Glutamatergic neuron (in vitro differentiated cells): ENCODE measurements at places on chromosomes 13 and 19.

DNA sequence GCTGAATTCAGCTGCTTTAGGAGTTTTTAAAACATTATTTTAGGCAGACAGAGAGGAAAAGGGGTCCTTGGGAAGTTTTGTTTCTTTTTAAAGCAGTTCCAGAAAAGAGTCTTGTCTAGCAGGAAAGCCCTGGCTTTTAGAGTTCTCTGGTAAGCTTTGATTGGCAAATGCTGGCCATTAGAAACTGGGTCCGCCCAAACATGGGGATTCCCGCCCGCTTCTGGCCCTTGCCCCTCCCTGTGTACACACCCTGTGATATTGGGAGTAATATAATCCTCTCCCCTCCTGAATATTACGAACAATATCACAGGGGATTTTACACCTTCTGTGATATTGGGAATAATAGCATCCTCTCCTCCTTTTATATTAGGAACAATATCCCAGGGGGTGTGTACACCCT lies 58.9 kb downstream of the ERICH4 start:
- DNase-seq: no peak

DNA sequence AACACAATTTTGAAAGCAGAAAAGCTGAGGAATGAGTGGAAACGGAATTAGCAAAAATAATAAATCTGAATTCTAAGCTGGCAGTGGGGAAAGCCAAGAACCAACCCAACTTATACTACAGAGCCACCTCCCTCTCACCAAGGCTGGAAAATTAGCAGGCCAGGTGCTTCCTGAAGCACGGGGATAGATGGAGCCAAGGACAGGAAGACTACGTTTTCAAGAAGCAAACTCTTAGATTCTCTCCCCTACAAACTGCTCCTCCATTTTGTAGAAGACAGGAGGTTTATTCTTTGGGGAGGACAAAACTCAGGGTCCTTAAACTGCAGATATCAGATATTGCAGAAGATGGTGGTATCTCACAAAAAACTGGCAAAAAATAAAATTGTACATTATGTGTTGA lies 8.8 kb downstream of the CCDC70 start:
- no peak for DNase-seq

DNA sequence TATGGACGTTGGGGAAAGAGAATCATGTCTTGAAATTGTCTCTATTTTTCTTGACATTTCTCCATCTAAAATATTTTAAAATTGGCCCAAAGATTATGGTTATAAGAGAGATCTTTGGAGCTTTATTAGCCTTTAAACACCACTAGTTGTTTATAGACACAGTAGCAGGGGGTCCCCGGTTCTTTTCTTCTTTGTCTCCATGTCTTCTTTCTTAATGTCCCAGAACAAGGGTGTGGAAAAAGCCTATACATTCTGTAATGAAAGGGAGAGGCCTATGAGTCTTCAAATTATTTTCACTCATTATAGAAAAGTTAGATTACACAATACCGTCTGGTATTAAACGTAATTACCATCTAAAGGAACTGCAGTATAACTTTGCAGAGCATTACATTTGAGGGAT lies 300.0 kb downstream of the NALCN start:
- DNase-seq: no peak

GRCh38 chr19:21812448-21812847 lies 23.5 kb downstream of the ZNF43 start:
- no peak for DNase-seq

DNA sequence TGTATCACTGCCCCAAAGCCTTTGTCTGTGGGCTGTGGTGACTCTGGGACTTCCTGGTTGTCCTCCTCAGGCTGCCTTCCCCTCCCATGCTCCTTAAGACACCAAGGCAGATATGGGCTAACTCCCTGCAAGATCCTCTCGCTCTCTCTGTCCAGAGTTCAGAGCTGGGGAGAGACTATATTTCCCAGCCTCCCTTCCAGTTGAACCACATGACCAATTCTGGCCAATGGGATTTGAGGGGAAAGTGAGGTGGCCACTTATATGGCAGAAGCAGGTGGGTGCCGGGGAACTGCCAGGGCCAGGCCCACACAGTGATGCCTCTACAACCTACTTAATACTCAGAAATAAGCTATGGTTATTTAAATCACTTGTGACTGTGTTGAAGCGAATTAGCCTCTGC lies 16.2 kb upstream of the ANGPTL8 start:
- no peak for DNase-seq
